ENCODE measurements at places on chromosomes 11 and 22. TPM values are rescaled to one million over a fixed set of nuclear protein-coding genes. Genes with fewer than 3 reads are reported as not detected.

DNA sequence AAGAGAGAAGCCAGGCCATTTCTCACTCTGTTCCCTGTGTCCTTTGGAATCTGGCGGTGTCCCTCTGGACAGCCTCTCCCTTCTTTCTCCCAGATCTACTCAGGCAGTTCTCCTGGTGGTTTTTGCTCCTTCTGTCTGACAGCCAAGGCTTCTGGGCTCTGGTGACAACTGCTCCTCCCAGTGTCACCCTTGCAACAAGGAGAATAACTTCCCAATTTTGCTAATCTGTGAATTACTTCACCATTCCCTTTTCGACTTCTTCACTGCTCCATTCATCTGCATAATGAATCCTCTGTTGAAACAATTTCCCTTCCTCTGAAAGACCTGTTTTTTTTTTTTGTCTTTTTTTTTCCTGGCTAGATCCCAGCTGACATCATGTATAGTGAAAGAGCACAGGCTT, 56.3 kb upstream of the PDE3B start:
- H3K4me3 ChIP-seq = no peak overlapping the region
- H3K27ac ChIP-seq = no peak overlapping the region
- no peaks in the 10 kb centered on the region for H3K36me3 ChIP-seq

- H3K4me1 ChIP-seq = no peaks in the 10 kb centered on the region
- no peak for DNase-seq
- H3K4me3 ChIP-seq = no peak overlapping the region
- no peaks in the 10 kb centered on the region for H3K27me3 ChIP-seq
These were observed 2.1 kb upstream of the LRRC55 start for GRCh38 chr11:57179681-57180080.

- peak overlapping the region; percentile 39 for H3K27ac ChIP-seq
- no peaks in the 10 kb centered on the region for H3K27me3 ChIP-seq
- no peak overlapping the region for H3K4me3 ChIP-seq
- DNase-seq = peak; percentile 69
These were observed 2.0 kb upstream of the FERMT3 start for GRCh38 chr11:64204464-64204989.

GRCh38 chr22:35376728-35377472, 4.0 kb upstream of the HMOX1 start:
- H3K27me3 ChIP-seq = no peaks in the 10 kb centered on the region
- no peaks in the 10 kb centered on the region for H3K36me3 ChIP-seq
- peaks cover 63% of the 10 kb centered on the region for H3K4me1 ChIP-seq
- no peak overlapping the region for H3K4me3 ChIP-seq
- peak overlapping the region; percentile 96 for H3K27ac ChIP-seq
- peak; percentile 95 for DNase-seq

DNA sequence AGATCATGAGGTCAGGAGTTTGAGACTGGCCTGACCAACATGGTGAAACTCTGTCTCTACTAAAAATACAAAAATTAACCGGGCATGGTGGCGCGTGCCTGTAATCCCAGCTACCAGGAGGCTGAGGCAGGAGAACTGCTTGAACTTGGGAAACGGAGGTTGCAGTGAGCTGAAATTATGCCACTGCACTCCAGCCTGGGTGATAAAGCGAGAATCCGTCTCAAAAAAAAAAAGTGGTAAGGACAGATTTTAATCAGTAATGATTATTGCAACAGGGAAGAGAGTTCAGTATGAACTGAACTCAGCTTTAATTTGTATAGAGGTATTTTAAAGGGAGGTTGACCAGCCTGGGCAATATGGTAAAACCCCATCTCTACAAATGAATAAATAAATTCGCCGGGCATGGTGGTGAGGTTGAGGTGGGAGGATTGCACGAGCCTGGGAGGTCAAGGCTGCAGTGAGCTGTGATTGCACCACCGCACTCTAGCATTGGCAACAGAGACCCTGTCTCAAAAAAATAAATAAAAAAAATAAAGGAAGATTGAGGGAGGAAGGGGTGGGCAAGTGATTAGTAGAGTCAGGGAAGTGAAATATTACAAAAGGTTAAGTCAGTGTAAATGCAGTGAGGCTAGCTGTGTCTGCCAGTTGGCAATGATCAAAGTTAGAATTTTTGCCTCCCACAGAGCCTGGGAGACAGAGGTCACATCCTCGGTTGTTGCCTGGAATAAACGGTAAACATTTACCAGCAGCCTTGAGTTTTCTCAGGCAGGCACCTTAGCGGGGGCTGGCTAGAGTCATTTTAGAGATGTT, 2.6 kb upstream of the MCM5 start:
- H3K4me1 ChIP-seq = peaks cover 5% of the 10 kb centered on the region
- no peaks in the 10 kb centered on the region for H3K27me3 ChIP-seq
- peaks cover 2% of the 10 kb centered on the region for H3K36me3 ChIP-seq
- H3K4me3 ChIP-seq = no peak overlapping the region
- DNase-seq = no peak
- peak overlapping the region; percentile 69 for H3K27ac ChIP-seq

DNA sequence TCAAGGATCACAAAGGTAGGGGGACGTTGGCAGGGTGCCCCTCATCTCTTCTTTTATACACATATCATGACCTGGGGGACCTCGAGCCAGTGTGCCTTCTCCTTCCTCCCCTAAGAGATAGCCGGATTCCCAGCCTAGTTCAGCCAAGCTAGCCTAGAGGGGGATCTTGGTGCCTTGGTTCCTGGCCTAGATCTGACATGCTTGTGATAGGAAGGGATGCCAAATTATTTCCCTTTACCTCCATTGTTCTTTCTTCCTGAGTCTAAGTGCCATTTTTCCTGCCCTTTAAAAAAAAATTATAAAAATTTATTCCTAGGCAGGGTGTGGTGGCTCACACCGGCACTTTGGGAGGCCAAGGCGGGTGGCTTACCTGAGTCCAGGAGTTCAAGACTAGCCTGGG, 7.0 kb upstream of the HINFP start:
- no peaks in the 10 kb centered on the region for H3K4me1 ChIP-seq
- DNase-seq = no peak
- 0 out of 2 replicates have a peak, but pooled peaks cover 2% of the 10 kb centered on the region for H3K36me3 ChIP-seq

- H3K36me3 ChIP-seq = no peaks in the 10 kb centered on the region
- no peak for DNase-seq
- H3K4me3 ChIP-seq = no peak overlapping the region
- H3K27ac ChIP-seq = no peak overlapping the region
- H3K4me1 ChIP-seq = no peaks in the 10 kb centered on the region
These were observed 486.7 kb downstream of the FAM181B start for GRCh38 chr11:82246926-82247325.

GRCh38 chr11:9263840-9264315, 1.3 kb downstream of the DENND5A start:
- H3K27me3 ChIP-seq = no peaks in the 10 kb centered on the region
- H3K4me1 ChIP-seq = peaks cover 23% of the 10 kb centered on the region
- no peaks in the 10 kb centered on the region for H3K36me3 ChIP-seq
- DNase-seq = no peak
- H3K4me3 ChIP-seq = peak overlapping the region; percentile 83
- peak overlapping the region; percentile 95 for H3K27ac ChIP-seq

DNA sequence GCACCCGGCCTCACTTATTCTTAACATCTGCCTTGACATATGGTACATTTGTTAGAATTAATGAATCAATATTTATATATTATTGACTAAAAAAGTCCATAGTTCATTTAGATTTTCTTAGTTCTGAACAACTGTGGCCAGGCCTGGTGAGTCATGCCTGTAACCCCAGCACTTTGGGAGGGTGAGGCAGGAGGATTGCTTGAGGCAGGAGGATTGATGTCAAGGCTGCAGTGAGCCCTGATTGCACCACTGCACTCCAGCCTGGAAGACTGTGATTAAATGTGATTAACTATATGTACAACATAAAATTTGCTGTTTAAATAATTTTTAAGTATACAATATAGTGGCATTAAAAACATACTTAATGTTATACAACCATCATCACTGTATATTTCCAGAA, 5.6 kb downstream of the UVRAG start:
- no peak for DNase-seq
- no peak overlapping the region for H3K4me3 ChIP-seq
- peaks cover 2% of the 10 kb centered on the region for H3K36me3 ChIP-seq
- no peak overlapping the region for H3K27ac ChIP-seq
- H3K4me1 ChIP-seq = peaks cover 8% of the 10 kb centered on the region
- H3K27me3 ChIP-seq = no peaks in the 10 kb centered on the region

DNA sequence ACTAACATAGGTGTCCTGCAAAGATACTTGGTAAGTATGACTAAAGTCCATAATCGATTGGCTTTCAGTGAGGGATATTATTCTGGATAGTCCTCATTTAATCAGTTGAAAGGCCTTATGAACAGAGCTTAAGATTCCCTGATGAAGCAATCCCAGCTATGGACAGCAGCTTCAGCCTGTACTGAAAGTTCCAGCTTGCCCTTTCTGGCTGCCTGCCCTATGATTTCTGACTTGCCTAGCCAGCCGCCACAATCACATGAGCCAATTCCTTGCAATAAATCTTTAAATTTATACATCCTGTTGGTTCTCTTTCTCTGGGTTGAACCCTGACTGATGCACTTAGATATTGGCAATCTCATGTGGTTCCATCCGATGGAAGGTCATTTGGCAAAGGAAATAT, 759.0 kb upstream of the API5 start:
- H3K4me1 ChIP-seq = no peaks in the 10 kb centered on the region
- H3K27ac ChIP-seq = no peak overlapping the region
- H3K36me3 ChIP-seq = no peaks in the 10 kb centered on the region
- H3K27me3 ChIP-seq = no peaks in the 10 kb centered on the region

DNA sequence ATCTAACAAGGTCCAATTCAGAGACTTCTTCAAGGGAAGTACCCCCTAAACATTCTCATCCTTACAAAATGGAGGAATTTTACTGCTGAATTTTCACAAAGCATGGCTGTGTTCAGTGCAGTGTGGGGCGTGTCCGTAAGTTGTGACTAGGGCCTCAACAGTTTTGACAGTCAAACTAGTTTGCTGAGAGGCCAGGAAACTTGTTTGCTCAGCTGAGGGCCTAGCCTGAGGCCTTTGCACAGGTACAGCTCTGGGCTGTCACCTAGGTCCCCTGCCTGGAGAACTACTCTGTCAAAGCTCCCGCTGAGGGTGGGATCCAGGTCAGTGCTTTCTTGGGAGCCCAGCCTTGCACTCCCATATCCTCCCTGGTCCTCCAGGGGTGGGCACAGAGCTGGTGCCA, 27.9 kb downstream of the TCP11L1 start:
- peaks cover 12% of the 10 kb centered on the region for H3K36me3 ChIP-seq
- no peaks in the 10 kb centered on the region for H3K27me3 ChIP-seq
- DNase-seq = peak; percentile 53
- H3K4me3 ChIP-seq = no peak overlapping the region

DNA sequence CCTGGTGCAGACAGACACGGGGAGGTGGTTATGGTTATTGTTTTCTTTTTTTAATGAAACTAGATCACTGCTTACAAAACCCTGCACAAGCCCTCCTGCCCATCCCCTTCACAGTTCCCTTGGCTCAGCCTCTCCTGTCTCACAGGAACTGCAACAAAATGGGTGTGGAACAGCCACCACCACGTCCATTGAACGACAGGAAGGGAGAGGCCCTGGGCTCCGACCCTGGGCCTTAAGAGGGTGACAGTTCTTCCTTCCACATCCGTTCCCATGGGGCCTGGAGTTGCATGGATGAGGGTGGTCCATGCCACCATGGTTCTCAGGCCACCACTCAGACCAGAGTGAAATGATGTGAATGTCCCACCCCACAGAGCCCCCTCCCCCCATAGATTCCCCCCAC, 15.7 kb downstream of the PRPF19 start:
- no peak overlapping the region for H3K27ac ChIP-seq
- no peaks in the 10 kb centered on the region for H3K4me1 ChIP-seq
- no peaks in the 10 kb centered on the region for H3K27me3 ChIP-seq
- no peaks in the 10 kb centered on the region for H3K36me3 ChIP-seq
- H3K4me3 ChIP-seq = no peak overlapping the region

DNA sequence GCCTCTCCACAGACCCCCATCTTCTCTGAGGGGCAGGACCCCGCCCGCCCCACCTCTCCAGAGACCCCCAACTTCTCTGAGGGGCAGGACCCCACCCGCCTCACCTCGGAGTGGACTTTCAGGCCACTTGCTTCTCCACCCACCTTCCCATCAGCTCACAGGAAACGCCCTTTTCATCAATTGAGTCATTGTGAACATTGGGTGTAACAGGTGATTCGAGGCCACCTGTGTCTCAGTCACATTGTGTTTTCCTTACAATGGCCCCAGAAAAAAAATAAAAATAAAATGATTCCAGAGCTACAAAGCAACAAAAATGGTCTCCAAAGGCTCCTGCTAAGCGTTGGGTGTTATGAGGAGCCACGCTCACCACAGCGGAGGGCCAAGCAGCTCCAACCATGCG, 36.0 kb downstream of the BRD1 start:
- H3K36me3 ChIP-seq = no peaks in the 10 kb centered on the region
- H3K27ac ChIP-seq = no peak overlapping the region
- DNase-seq = no peak
- no peaks in the 10 kb centered on the region for H3K4me1 ChIP-seq

GRCh38 chr11:67468456-67468758, 644 bp downstream of the TMEM134 start:
- H3K36me3 ChIP-seq = no peaks in the 10 kb centered on the region
- peaks cover 29% of the 10 kb centered on the region for H3K4me1 ChIP-seq
- no peak for DNase-seq
- peak overlapping the region; percentile 69 for H3K4me3 ChIP-seq
- no peaks in the 10 kb centered on the region for H3K27me3 ChIP-seq

DNA sequence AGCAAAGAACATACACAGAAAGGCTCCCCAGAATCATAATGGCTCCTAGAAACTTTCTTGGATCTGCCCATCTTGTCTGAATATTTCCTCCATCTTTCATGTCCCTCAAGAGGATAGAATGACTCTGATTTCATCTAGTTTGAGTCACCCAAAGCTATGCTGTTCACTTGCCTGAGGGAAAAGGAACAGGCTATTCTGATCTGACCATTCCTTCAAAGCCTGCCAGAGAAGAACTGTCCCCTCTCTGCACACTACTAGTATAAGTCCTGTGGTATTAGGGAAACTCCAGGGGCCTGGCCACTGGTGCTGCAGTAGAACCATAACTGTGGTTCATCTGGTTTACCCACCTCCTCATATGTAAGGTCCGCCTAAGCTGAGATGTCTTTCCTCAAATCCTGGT, 2.4 kb upstream of the PATE1 start:
- 0 out of 2 replicates have a peak, but pooled peaks cover 2% of the 10 kb centered on the region for H3K27me3 ChIP-seq
- no peak overlapping the region for H3K27ac ChIP-seq
- no peaks in the 10 kb centered on the region for H3K36me3 ChIP-seq
- H3K4me3 ChIP-seq = no peak overlapping the region

GRCh38 chr22:36737776-36738175, 34.2 kb upstream of the CACNG2 start:
- H3K27me3 ChIP-seq = no peaks in the 10 kb centered on the region
- no peak overlapping the region for H3K4me3 ChIP-seq
- no peaks in the 10 kb centered on the region for H3K4me1 ChIP-seq
- no peaks in the 10 kb centered on the region for H3K36me3 ChIP-seq

The KCNJ5 gene
- total RNA-seq = not detected

The BIK gene
- total RNA-seq = 13.3 TPM

The SYT7 gene
- total RNA-seq = 32.8 TPM

The CRYBA4 gene
- total RNA-seq = not detected
